ENCODE measurements at places on chromosomes 2 and 18.

DNA sequence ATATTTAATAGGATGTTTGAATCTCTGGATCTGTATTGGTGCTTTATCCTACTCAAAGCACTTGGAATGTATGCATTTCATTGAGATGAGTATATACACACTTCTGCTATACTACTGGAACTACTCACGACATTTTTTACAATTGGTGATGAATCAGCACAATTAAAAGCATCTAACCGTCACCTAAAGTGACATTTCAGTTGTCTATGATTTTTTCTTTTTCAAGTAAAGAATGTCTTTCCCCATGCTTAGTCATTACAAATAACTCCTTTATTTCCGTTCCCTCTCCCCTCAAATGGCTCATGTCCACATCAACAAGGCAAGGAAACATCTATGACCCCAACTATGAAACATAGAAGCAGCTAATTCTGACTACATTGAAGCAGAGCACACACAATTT, 77.3 kb downstream of the CLIP4 start:
- no peak for DNase-seq

- DNase-seq = no peak
These were observed 34.7 kb upstream of the SNTG2 start for GRCh38 chr2:915979-916378.

DNA sequence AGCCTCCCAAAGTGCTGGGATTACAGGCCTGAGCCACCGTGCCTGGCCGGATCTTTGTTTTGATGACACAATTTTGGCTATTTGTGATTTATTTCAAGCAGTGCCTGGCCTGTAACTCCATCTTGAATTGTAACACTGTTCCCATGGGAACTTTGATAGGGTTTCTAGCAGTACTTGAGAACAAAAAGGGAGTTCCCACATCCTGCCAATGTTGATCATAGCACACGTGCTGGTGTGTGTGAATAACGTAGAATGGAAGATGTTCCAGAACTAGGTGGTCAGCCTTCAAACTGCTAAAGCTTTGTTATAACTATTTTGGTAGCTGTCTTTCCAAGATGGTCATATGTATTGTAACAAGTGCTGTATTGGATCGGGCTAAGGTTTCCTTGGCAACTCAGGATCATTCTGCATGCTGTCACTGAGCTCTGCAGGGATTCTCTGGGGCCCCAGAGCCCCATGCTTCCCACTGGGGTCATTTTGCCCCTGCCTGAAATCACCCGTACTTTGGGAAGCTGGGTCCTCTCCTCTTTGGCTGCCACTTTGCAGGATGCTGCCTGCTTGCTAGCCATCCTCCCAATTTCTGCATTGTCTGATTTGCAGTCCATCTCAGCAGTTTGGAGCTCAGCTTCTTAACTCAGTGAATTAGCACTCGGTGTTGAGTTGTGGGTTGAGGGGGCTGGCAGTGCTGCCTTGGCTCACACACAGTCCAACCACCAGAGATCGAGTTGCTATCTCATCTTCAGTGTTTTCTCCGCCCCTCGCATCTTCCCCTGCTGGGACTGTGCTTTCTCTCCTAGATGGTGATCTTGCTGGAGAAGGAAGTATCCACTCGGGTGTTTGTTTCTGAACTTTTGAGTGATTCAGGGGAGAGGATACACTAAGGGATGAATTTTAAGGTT, 26.8 kb downstream of the SH3RF3 start:
- DNase-seq = no peak

DNA sequence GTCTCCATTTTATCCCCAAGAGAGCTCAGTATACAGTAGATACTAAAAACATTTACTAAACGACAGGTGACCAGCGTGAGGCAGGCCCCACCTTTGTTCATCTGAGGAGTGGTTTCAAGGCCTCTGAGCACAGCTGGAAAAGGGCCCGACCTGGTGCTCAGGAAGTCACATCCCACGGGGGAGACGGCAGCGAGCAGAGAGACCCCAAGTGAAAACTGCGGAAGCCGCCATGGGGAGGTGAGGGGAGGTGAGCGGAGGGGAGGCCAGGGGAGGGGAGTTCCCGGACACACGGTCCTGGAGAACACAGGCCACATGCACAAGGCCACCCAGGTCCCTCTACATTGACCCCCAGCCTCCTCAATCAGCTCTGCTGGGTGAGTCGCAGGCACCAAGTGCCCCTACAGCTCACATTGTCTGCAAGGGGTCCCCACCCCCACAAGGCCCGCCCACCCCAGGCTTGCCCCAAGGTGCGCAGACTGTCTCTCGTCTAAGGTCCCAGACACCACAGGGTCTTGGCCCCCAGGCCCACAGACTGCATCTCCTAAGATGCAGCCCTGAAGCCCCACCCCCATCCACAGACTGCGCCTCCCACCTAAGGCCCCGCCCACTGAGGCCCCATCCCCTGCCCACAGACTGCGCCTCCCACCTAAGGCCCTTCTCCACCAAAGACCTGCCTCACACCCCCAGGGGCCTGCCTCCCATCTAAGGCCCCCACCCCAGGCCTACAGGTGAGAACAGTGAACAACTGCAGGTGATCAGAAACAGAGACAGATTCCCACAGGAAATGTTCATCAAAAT, 19.1 kb downstream of the PARD6G start:
- DNase-seq = no peak

GRCh38 chr2:22579341-22579740, 805.6 kb upstream of the KLHL29 start:
- no peak for DNase-seq

GRCh38 chr2:226483143-226483542, 316.5 kb downstream of the IRS1 start:
- DNase-seq = no peak

DNA sequence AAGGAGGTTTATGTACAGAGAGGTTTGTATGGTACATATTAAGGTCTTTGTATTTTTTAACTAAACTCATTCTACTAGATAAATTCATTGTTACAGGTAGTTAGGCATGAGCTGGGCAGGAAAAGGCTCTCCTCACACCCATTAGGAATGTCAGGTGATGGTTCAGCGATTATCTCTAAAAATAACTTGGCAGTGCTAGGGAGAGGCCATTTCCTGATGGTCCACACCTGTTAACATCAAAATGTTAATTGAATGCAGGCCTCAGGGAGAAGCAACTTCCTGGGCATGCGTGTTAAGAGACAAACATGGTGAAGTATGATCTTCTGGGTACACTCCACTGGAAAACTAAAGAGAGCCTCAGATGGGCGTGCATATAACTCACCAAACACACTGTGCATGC, 73.6 kb downstream of the ARL6IP6 start:
- no peak for DNase-seq

DNA sequence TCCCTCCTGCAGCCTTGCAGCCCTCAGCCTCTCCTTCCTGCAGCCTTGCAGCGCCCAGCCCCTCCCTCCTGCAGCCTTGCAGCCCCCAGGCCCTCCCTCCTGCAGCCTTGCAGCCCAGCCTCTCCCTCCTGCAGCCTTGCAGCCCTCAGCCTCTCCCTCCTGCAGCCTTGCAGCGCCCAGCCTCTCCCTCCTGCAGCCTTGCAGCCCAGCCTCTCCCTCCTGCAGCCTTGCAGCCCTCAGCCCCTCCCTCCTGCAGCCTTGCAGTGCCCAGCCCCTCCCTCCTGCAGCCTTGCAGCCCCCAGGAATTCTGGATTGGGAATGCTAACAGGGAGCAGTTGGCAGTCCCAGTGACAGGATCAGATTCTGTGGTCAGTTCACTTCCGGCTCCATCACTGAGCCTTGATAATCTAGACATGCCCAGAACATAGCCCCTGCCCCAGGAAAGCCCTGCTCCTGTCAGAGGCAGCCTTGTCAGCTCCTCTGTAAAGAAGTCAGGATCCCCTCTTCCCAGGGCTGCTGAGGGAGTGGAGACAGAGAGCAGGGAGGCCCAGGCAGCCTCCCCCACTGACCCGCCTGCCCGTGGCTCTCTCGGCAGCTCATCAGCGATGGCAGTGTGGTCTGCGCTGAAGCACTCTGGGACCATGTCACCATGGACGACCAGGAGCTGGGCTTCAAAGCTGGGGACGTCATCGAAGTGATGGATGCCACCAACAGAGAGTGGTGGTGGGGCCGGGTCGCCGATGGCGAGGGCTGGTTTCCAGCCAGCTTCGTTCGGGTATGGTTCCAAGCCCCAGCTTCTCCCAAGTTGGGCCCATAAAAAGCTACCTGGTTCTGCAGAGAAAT, 54.8 kb downstream of the FAM168B start:
- DNase-seq = no peak

DNA sequence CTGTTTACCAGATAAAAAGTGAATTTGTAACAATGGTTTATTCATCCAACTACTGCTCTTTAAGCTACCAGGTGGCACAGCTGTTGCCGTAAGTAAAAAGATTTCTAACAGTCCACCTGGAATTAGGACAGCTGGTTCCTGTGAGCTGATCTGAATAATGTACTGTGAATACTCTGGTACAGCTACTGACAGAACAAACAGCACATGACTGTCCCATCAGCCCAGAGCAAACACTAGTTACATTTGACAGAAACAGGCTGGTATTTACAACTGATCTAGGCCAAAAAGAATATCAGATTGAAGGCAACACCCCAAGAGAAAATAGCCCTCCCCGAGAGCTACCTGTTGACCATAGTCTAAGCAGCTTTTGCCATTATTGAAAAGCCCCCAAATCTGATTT, 840.4 kb downstream of the CPS1 start:
- DNase-seq = no peak

DNA sequence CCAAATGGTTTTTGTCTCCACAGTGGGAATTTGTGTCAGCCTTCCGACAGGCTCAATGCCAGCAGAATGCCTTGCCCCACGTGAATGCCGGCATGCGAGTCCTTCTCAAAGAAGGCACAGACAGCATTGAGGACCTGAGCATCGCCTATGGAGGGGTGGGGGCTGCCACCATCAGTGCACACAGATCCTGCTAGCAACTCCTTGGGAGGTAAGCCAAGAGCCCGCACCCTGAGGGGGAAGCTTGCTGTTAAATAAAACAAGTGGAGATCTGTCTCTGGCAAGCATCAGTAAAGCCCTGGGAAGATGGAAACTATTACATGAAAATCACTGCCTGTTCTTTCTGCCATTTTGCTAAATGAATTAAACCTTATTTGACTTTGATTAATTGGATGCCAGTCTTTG, 67.5 kb upstream of the BZW1 start:
- DNase-seq = no peak

GRCh38 chr18:68817584-68817983, 19.7 kb downstream of the CCDC102B start:
- DNase-seq = no peak

- no peak for DNase-seq
These were observed 60.5 kb downstream of the BMPR2 start for GRCh38 chr2:202436626-202437025.

Measured in stimulated activated CD4-positive, alpha-beta T cell treated with anti-CD3 and anti-CD28 coated beads, Interleukin-4, amount 100 ng/mL, for 48 hours (primary cell).